Stimulated activated CD8-positive, alpha-beta memory T cell treated with anti-CD3 and anti-CD28 coated beads, Interleukin-12 subunit alpha, Interleukin-12 subunit beta, amount 100 ng/mL, for 1 hour (primary cell): ENCODE measurements at places on chromosomes 2 and 18.

DNA sequence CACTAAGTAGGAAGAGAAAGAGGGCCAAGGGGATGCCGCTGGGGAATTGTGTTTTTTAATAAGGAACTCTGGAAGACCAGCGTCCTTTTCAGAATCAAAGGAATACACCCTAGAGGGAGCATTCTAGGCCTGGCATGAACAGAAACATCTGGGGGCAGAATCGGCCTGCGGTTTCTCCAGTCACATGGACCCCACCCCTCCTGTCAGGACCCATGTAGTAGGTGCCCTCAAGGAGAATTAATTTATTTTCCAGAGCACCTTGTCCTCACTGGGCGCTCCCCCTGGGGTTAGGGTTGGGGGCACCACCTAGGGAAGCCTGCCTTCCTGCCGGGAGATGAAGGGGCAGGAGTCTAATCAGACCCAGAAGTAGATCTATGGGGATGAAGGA, 44.2 kb downstream of the TMEM37 start:
- DNase-seq: no peak

GRCh38 chr2:189427872-189428271, 13.4 kb upstream of the WDR75 start:
- DNase-seq: no peak

- DNase-seq: peak; percentile 17
Observed at GRCh38 chr2:172253190-172254052, 150.7 kb upstream of the DLX2 start.

- no peak for DNase-seq
Observed at GRCh38 chr2:101754618-101755017, 57.1 kb downstream of the MAP4K4 start.

GRCh38 chr2:42523341-42523740, 29.6 kb upstream of the KCNG3 start:
- DNase-seq: no peak

DNA sequence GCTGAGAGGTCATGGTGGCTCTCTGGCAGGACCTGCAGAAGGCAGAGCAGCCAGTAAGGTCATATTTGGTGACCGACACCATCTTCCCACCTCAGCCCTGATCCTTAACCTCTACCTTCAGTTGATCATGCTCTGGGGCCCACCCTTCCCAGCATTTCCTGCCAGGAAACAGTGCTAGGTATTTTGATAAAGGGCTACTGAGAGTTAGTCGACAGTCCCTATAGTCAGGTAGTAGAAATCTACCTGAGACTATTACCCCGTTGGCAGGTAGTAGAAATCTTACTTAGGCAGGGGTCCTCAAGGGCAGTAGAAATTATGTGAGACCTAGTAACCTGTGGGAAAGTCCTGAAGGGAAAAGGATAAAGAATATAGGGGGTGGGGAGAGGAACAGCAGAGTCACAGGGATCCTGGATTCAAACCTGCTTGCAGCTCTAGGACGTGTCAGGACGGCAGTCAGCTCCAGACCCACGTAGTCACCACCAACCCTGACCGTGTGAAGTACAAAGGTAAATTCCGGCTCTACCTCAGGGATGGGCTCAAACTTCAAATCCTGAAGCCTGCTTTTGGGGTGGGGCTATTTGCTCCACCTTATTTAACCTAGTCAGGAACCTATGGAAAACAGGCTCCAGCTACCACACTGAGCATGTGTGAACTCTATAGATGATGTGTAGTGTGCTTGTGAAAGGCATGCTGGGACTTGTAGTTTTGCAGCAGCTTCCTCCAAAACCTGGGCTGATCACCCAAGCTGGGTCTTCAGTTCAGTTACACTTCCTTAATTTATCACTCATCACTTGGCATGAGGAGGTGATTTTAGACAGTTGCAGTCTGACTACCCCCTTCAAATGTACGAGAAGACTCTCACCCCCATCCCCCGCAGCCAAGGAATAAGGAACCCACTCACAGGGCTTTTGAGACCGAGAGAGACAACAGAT, at the start of gene DQX1:
TSS of gene DQX1 (minus strand) at position 515 of the 932 bp plus-strand sequence. CDS start at position 13, 502 bp downstream.
- no peak for DNase-seq

DNA sequence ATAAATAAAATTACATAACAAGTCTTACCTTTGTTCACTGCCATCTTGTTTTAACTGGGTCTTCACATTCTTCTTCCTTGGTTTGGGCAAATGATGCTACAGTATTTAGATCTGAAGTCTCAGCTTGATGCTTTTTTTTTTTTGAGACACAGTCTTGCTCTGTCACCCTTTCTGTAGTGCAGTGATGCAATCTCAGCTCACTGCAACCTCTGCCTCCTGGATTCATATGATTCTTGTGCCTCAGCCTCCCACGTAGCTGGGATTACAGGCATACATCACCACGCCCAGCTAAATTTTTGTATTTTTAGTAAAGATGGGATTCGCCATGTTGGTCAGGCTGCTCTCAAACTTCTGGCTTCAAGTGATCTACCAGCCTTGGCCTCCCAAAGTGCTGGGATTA, 53.2 kb upstream of the MAT2A start:
- no peak for DNase-seq

GRCh38 chr2:101847661-101848339, 144.0 kb upstream of the IL1R2 start:
- no peak for DNase-seq

DNA sequence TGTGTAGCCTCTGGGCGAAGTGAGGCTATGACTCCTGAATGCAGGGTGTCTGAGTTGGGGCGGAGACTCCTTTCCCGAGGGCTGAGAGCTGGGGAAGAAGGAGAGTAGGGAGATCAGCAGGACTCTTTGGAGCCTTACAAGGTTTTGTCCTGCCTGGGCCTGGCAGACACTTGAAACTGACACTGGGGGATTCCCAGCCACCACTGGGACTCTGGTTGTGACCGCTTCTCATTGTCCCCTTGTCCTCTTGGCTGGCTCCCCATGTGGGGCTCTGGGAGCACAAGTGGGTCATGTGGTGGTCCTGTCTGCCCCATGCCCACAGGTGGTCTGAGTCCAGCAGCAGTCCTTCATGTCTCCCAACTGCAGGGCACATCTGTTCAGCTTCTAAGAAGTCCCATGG, 78.2 kb upstream of the MGAT4A start:
- no peak for DNase-seq

DNA sequence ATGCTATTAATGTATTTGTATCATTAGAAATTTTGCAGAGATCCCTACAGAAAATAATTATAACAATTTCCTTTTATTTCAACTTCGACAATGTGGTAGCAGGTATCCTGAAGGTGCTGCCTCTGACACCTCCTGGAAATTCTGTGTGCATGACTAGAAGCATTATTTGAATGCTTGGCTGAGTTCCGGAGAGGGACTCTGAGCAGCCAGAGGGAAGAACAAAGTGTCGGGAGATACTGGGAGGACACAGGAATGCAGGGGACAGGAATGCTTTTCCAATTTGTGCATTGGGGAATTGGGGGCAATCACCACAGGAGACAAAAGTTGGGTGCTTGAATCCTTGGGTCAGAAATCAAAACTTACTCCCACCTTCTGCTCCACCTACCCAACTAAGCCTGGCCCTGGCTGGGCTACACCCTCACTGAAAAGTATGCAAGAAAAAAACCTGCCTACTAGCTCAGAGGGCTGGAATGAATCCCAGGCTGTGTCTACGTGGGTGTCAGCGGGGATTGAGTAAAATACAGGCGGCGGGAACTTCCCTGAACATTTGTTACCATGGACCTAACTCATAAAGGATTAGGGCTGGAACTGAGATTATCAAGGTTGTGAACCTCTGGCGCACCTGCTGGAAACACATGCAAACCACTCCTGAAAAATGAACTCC, 299.3 kb downstream of the SOX11 start:
- no peak for DNase-seq

- no peak for DNase-seq
Observed at GRCh38 chr18:28088477-28088876, 88.5 kb downstream of the CDH2 start.

DNA sequence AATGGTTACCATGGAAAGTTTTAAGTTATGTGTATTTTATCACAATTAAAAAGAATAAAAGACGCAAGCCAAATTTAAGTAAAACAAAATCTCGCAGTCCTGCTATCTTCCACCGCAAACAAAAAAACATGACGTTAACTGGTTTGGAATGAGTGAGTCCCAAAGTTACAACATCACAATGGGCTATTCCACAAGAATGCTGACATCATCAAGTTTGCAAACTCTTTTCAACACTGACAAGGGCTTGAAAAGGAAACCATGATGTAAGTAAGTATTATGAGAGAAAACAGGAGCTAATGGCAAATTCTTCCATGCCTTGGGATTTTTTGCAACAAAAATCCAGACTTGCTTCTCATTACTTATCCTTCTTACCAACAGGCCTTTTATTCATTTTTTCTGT, 31.1 kb downstream of the SIGLEC15 start:
- no peak for DNase-seq
